Muscle of back (tissue), 13 donors: ENCODE measurements at places on chromosomes 16 and 17. TPM values are rescaled to one million over a fixed set of nuclear protein-coding genes. Genes with fewer than 3 reads are reported as not detected.

The CORO6 gene
- polyA plus RNA-seq, result 70.3 TPM

The CHTF8 gene
- polyA plus RNA-seq, result 69.1 TPM

The BCAR1 gene
- polyA plus RNA-seq, result 39.6 TPM

The TEX19 gene
- polyA plus RNA-seq, result not detected

The KRT10 gene
- 41.3 TPM for polyA plus RNA-seq

- peak; percentile 77 for DNase-seq
Measured at GRCh38 chr17:79741751-79742588, 11.2 kb downstream of the ENPP7 start.

GRCh38 chr17:27783440-27784350, 16.6 kb downstream of the NOS2 start:
- DNase-seq, result no peak

DNA sequence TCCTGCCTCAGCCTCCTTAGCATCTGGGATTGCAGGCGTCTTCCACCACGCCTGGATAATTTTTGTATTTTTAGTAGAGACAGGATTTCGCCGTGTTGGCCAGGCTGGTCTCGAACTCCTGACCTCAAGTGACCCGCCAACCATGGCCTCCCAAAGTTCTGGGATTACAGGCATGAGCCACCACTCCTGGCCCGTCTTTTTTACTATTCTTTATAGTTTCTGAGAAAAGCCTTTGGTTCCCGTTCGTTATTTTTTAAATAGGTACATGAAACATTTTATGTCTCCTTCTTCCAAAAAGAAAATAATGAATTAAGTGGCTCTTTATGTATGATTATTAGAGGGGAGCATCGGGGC, 570 bp upstream of the BCO1 start:
- no peak for DNase-seq

- no peak for DNase-seq
Measured at GRCh38 chr17:55023626-55024025, 55.1 kb downstream of the STXBP4 start.

- DNase-seq, result peak; percentile 72
Measured at GRCh38 chr17:36183001-36183971, 6.8 kb upstream of the TBC1D3B start.

DNA sequence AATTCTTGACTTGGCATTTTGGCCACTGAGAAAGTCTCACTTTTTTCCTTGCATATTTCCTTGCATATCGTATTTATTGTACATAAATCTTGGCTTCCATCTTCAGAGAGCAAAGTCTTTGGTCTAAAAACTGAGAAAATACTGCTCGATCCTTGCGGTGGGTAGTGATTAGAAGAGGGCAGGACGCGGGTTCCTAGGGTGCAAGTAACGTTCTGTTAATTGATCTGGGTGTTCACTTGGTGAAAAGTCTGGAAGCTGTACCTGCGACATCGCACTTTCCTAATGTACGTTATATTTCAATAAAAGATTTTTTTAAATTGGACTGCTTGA, 758 bp upstream of the UBALD2 start:
- DNase-seq, result no peak

GRCh38 chr16:2155977-2156848, 631 bp downstream of the TRAF7 start:
- DNase-seq, result no peak

- DNase-seq, result no peak
Measured at GRCh38 chr17:29825604-29826003, 104.4 kb downstream of the SSH2 start.

DNA sequence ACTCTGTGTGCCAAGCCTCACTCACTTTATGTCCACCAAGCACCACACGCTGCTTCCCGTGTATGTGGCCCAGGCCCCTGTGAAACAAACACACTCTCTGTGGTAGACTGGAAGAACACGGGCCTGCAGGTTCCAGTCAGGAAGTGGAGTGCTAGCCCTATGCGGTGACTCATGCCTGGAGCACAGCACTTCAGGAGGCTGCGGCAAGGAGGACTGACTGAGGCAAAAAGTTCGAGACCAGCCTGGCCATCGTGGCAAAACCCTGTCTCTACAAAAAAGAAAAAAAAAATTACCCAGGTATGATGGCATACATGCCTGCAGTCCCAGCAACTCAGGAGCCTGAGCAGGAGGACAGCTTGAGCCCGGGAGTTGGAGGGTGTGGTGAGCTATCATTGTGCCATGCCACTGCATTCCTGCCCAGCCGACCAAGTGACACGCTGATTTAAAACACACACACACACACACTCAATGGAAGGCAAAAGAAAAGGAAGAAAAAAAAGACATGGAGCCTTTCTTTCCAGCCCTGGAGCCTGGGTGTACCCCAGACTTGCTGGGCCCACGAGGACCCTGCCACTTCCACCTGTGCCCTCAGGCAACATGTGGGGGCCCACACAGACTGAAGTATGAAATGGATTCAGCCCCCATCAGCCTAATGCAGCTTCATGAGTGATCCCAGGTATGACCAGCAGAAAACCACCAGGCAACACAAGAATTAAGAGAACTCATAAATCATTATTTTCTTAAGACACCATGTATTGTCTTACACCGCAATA, 126.6 kb downstream of the ANKRD11 start:
- DNase-seq, result no peak

- peak; percentile 49 for DNase-seq
Measured at GRCh38 chr16:59121411-59122261, 387.5 kb upstream of the GOT2 start.

DNA sequence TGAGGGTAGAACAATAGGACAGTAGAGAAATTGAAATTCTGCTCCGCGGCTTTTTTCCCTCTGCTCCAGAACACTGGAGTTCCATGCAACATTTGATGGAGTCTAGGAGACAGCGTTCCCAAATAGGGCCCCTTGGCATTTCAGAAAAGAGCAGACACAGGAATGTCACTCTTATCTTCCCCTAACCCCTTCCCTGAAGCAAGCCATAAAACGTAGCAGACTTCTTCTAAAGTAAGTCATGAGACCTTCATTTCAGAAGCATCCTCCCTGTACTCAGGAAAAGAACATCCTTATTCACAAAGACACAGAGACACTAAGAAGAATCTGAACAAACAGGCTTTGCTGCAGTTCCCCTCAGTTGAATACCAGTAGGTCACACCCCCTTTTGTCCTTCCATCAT, 296.1 kb upstream of the SOX9 start:
- no peak for DNase-seq
